Stimulated activated CD8-positive, alpha-beta memory T cell treated with anti-CD3 and anti-CD28 coated beads, Interleukin-15, amount 100 ng/mL, for 4 hours (primary cell): ENCODE measurements at places on chromosomes 6 and 20.

DNA sequence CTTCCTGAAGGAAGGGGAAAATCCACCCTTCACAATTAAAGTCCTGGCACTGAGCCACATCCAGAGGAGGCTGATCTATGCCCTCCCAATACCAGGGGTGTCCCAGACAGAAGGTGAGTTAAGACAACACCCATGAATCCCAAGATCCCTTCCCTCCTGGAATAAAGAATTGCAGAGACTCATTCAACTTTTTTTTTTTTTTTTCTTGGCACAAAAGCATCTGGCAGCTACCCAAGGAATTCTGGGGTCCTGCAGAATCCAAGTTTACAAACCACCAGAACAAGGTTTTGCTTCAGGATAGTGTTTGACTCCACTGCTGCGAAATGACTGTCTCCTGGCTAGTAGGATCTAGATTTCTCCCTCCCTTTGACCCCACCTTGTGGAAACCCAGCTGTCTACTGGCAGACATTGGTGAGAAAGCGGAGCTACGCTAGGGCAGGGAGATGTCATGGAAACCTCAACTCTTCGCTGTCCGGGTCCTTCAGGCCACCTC lies 37.4 kb downstream of the JAG1 start:
- DNase-seq: no peak

- DNase-seq: no peak
These were observed 2.1 kb downstream of the MYL9 start for GRCh38 chr20:36543184-36544133.

DNA sequence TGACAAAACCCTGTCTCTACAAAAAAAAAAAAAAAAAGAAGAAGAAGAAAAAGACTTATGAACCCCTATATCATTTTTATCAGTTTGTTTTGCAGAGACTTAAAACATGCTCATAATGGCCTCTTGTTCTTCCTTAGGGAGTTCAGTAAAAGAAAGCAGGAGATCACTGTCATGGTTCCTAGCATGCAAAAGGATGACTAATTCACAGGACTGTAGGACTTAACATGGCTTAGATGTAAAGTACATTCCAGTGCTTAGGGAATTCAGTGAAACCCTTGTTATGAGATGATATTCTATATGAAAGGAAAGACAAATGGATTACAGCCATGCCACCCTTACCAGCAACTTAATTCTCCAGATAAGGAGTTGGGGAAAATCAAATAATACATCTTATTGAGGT lies 29.5 kb downstream of the EEF1A1 start:
- DNase-seq: no peak

DNA sequence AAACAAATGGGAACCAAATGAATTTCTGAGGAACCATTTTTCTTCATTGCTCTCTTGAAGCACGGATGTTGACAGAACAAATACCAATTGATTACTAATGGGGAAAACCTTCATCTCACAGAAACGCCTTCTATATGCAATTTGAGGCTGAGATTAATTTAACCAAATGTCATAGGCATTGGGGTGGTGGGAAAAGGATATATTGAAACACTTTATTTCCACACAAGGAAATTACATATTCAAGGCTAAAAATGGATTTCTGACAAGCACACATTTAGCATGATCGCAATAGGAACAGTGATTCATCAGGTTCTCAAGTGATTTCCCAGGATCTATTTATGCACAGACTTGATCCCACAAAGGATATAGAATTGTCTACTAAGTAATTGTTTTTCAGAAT lies 88.9 kb downstream of the COL12A1 start:
- DNase-seq: no peak

DNA sequence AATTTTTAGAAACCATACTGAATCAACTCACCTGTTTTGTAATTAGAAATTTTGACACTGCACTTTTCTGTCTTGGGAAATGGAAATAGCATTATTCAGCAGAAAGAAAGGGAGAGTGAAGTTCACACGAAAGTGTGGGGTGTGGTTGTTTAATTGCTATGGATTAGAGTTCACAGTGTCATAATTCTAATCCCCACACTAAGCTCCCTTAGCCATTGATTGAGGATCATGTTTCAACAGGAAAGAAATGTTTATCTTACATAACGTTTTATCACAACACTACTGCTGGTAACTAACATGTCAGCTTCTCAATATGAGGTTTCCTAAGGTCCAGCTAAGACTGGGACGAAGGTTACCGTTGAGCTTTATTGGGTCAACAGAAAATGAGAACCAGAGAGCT lies 31.4 kb upstream of the GSTA5 start:
- no peak for DNase-seq

GRCh38 chr6:157400676-157401075 lies 19.7 kb downstream of the ZDHHC14 start:
- DNase-seq: no peak

DNA sequence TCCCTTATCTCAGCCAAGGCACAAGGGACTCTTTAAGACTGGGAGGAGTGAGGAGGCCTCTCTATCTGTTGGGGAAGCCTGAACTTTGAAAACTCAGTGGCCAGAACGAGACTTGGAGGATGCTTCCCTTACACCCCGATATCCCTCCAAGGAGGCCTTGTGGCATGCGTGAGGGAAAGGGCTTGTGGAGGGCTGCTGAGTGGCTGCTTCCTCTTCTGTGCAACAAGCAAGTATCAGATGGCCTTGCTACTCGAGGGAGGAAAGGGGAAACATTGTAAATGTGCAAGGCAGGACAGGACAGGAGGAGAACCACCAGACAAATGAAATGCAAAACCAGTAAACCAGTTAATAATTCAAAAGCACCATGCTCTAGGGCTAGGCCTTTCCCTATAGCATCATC lies 306.5 kb upstream of the MAP3K7 start:
- DNase-seq: no peak
